GM12864 (cell line): ENCODE measurements at places on chromosomes 5 and 9.

- DNase-seq: no peak
Observed at GRCh38 chr5:171428809-171429542, 9.5 kb downstream of the FGF18 start.

DNA sequence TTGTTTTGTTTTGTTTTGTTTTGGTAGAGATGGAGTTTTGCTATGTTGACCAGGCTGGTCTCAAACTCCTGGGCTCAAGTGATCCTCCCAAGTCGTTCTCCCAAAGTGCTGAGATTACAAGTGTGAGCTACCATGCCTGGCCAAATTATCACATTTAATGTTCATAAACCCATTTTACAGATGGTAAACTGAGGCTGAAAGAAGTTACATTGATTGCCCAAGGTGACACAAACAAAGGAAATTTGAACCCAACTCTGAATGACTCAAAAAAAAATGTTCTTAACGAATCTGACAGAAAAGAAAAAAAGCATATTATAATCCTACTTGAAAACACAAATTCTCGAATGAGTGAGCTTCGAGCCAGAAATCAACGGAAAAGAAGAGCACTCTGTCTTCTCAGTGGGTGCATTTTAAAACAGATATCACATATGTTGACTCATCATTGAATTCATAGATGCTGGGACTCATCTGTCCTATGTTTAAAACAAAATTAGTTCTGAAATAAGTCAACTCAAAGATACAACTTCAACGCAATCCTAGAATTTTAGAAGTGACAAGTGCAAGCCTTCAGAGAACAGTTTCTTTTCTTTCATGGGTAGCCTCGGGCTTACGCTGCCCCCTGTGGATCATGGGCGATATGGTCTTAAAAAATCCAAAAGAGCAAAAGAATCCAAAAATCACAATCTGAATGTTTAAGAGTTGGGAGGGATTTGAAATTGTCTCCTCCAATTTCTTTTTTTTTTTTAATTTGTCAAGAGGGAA lies 28.4 kb downstream of the TIMD4 start:
- DNase-seq: no peak

DNA sequence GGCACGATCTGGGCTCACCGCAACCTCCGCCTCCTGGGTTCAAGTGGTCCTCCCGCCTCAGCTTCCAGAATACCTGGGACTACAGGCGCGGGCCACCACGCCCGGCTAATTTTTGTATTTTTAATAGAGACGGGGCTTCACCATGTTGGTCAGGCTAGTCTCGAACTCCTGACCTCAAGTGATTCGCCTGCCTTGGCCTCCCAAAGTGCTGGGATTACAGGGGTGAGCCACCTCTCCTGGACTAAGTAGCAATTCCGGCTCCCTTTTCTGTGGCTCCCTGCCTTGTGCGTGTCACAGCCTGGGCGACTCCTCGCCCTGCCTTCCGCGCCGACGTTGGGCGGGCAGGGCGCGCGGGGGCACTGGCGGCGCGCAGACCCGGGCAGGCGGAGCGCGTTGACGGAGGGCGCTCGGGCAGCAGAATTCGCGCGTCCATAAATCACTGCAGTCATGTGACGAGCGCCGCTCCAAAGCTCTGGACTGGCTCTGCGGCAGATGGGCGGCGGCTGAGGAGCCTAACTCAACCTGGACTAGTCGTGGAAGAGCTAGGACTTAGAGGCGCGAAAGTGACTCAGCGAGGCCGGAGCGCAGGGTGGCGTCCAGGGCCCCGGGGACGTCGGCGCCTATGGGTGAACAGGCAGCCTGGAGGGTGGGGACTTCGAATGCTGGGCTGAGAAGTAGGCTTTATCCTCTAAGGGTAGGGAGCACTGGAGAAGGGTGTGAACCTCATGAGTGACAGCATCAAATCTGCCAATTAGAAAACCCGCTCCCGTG lies 1.4 kb upstream of the CIZ1 start:
- peak; percentile 21 for DNase-seq

DNA sequence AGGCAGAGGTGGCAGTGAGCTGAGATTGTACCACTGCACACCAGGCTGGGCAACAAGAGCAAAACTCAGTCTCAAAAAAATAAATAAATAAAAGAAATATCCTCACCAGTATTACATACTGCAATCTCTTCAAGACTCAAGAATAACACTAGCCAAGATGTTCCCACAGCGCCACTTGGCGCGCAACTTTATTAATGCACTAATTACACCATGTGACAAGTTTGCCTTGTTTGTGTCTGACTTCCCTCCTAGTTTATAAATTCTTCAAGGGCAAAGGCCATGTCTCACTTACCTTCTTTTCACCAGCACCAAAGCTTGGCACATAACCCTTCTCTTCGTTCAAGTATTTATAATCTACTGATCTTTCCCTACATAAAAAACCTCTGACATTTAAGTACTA lies 4.8 kb downstream of the SKP1 start:
- no peak for DNase-seq

DNA sequence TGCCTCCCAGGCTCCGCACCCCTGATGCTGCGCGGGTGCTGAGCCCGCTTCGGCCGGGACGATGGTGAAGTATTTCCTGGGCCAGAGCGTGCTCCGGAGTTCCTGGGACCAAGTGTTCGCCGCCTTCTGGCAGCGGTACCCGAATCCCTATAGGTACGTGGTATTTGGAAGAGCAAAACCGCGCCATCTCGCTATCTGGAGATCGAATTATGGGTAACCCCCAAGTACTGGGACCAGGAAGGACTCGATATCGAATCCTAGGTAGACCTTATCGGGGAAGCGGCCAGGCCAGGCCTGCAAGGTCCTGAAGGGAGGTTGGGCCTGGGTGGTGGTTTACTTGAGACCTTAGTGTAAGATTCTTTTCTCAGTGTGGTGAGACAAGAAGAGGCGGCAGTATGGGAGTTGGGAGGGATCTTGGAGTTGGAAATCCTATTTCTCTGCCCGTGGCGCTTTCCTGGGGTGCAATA lies 359 bp downstream of the PRELID1 start:
- DNase-seq: no peak

- no peak for DNase-seq
Observed at GRCh38 chr5:1232780-1233179, 7.6 kb downstream of the SLC6A18 start.

GRCh38 chr5:58505502-58505901 lies 14.3 kb downstream of the GAPT start:
- no peak for DNase-seq

- DNase-seq: no peak
Observed at GRCh38 chr5:547086-547924, 23.1 kb upstream of the SLC9A3 start.

DNA sequence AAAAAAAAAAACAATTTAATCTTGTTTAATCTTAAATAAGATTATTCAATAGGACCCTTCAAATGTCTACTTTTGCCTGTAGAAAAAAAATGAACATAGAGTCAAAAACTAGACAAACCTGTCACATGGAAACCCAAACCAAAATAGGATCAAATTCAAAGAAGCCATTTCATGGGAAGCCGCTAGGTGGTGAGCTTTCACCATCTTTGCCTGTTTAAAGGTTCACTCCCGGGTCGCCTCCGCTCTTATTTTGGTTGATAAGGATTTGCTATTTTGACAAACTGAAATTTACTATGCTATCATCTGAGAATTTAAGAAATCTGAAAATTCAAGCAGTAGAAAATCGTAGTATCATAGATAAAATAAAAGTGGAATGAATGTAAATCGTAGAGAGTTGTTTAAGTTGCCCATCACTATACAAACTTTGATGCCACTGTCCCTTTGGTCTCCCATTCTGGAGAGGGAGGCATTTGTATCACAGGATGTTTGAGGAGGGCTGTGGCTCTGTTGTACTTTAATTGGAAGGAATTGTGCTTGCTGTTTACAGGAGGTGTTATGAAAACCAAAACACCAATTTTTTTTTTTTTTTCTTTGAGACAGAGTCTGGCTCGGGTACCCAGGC lies 43.5 kb upstream of the DNAH5 start:
- DNase-seq: peak; percentile 12

DNA sequence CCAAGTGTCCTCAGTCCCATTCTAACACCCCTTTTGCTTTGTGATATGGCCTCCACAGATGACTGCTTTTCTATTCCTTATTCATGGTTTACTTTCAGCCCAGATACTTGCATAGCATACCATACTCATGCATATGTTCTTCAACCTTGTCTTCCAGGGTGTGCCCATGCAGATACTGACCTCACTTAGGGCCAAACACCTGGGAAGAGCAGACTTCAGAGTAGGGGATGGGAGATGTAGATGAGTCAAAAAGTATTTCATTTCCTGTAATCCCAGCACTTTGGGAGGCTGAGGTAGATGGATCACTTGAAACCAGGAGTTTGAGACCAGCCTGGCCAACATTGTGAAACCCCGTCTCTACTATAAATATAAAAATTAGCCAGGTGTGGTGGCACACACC lies 58.3 kb downstream of the NRG2 start:
- DNase-seq: no peak

- DNase-seq: no peak
Observed at GRCh38 chr5:37494756-37495155, 115.6 kb downstream of the WDR70 start.

- no peak for DNase-seq
Observed at GRCh38 chr5:157761690-157762621, 18.4 kb downstream of the LSM11 start.

GRCh38 chr9:121277518-121278295 lies 9.7 kb downstream of the GSN start:
- no peak for DNase-seq

GRCh38 chr5:140327589-140327988 lies 18.8 kb downstream of the HBEGF start:
- no peak for DNase-seq

DNA sequence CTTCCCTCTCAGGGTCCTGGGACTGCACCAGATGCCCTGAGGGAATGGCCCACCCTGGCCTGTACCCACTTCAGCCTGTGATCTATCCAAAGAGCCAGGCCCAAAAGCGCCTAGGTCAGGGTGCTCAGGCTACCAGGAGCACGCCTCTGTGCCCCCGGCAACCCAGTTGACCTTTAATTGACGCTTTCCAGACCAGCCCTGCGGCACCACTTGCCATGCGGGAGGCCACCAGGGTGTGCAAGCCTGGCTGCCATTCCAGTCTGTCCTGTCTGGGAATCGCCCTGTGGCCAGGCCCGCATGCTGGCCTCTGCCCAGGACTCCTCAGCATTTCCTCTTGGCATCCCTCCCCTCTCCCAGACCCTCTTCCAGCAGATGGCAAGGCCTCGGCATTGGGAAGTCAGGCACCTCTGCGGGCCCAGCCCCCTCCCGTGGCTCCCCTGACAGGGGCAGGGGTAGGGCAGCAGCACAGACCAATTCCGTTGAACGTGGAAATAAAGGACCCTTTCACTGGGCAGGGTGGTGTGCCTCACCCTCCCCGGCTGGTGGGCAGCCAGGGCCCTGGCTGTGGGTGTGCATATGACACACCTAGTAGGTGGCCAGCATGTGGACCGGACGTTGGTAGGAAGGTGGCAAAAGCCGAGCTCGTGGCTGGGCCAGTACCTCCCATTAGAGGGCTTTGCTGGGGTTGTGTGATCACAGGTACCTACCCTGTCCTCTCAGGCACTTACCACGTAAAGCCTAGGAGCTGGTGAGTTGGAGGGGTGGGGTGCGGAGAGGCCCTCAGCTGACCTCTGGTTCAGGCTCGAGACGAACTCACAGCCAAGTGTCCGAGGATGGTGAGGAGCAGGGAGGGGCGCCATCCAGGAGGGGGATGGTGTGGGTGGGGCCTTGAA lies 3.5 kb upstream of the AIF1L start:
- no peak for DNase-seq

GRCh38 chr5:83281658-83282057 lies 189.9 kb upstream of the VCAN start:
- no peak for DNase-seq

DNA sequence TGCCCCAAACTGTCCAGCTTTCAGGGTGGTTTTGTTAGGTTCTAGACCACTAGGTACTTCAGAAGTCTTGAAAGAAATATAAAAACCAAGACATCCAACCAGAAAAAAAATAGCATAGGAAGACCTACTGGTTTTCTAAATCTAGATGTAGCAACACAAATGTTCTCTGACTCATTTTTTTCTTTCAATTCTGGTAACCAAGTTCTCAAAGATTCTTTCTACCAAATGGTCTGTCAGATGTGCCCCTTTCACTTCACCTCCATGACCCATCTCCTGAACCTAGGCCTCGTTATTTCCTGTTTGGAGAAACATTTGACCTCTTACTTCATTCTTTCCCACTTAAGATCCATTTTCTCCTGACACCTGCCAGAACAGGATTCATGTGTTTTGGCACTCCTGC lies 355.3 kb downstream of the KIAA0825 start:
- no peak for DNase-seq

GRCh38 chr5:128338649-128339048 lies 199.4 kb downstream of the FBN2 start:
- DNase-seq: no peak

DNA sequence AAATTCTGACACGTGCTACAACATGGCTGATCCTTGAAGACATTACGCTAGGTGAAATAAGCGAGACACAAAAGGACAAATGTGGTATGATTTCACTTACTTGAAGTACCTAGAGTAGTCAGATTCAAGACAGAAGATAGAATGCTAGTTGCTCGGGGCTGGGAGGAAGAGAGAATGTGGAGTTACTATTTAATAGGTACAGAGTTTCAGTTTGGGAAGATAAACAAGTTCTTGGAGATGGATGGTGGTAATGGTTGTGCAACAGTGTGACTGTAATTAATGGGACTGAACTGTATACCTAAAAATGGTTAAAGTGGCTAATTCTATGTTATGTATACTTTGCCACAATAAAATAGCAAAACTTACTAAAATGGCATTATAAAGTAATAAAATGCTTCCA lies 34.4 kb downstream of the PAM start:
- DNase-seq: no peak

DNA sequence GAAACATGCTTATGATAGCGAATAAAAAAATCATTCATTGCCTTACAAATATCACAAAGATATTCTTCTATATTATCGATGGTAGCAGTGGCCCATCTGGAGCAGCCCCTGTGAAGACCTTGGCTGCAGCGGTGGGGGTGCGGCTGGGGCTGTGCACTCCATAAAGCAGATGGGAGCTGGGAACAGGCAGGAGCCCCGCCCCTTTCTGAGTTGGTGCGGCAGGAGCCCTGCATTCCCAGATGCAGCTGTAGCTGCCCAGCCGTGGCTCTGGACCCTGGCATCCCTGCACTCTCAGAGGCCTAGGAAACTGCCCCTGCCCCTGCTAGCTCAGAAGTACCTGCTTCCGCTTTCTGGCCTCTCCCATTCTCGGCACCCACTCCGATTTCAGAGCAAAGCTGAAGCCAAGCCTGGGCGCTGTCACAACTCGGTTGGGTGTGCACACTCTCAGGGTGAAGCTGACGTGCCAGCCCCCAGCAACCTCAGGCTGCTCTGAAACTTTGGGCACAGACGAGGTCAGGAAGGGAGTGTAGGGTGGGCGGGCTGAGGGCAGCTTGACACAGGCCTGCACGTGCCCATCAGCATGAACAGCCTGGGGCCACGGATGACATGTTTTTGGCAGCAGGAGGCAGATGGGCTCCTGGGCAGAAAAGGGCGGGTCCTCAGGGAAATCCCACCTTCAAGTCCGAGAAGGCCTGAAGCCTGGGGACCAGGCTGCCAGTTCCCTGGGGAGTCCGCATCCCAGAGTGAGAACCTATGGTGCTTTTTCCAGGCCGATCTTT lies 1440.8 kb upstream of the ACO1 start:
- DNase-seq: no peak
